A172 (cell line): ENCODE measurements at places on chromosomes 4 and X. TPM values are rescaled to one million over a fixed set of nuclear protein-coding genes. Genes with fewer than 3 reads are reported as not detected.

GRCh38 chrX:72396117-72396516 lies 90.4 kb upstream of the CITED1 start:
- DNase-seq: no peak

DNA sequence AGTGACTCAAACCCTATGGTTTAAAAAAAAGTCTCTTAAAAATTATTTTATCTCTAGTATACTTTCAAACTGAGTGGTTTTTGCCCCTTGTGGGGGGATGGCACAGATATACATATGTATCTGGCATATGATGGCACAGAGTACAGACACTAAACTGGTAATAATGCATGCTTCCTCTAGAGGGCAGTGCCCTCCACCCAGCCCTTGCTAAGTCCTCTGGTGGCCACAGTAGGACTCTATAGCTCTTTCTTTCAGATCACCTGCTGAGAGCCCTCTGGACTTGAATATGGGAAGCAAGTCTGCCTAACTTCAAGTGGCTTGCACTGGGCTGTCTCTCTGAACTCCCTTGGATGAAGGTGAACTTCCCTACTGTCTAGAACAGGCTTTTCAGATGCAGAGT lies 66.3 kb downstream of the TSPAN7 start:
- peak; percentile 1 for DNase-seq

DNA sequence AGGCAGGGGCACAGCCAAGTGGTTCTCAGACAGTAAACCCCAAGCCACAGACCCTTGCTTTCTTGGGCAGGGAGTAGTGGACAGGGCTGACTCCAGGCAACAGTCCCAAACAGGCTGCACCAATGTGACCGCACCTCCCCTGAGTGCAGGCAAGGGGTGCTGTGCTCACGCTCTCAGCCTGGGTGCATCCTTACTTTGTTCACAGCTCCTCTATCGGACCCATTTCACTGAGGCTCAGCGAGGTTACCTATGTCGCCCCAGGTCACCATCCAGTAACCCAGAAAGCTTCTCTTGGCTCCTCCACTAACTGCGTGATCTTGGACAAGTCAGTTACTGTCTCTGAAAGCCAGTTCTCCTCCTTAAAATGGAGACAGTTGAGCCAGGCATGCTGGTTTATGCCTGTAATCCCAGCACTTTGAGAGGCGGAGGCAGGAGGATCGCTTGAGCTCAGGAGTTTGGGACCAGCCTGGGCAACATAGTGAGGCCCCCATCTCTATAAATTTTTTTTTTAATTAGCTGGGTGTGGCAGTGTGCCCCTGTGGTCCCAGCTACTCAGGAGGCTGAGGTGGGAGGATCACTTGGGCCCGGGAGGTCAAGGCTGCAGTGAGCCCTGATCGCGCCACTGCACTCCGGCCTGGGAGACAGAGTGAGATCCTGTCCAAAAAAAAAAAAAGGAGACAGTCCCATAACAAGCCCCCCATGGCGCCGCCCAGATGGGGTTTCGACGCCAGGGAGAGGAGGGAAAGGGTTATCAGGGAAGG lies 823 bp upstream of the MAN2B2 start:
- no peak for DNase-seq

GRCh38 chr4:169245061-169245460 lies 25.7 kb downstream of the SH3RF1 start:
- no peak for DNase-seq

DNA sequence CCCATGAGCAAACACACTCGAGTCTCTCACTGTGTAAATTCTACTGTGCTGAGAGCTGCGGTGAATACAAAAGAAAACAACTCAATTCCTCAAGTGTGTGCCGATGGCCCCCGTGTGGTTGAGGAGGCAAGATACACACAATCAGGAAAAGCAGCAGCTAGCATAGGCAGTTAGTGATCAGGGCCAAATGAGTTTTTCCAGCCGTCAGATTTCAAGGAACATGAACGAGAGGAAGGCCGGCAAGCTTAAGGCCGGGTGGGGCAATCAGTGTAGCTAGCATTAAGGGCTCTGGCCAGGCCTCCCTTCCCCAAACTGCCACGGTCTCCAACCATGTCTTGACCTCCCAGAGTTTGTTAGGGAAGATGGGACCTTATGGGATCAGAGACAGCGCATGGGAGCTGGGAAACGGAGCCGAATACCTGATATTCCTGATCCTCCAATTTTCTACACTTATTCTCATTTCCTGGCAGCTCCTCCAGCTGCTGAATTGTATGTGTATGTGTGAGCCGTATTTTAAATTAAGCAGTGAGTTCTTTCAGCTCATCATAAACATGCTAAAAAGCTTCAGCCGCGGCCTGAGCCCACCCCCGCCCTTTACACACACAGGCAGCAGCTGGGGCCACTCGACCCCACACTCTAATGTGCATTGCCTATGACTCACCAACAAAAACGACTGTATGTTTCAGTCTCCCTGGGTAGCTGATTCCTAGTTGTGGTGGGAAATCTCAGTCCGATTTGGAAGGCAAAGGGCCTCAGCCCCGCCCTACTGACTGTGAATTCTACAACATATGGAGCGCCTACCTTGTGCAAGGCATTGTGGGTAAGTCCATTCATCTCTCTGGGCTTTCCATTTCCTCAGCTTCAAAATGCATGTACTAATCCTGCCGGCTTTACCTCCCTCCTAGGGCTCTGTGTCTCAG lies 59.9 kb downstream of the RTL9 start:
- no peak for DNase-seq

- DNase-seq: no peak
Observed at GRCh38 chrX:114582698-114583395, 1.0 kb upstream of the HTR2C start.

DNA sequence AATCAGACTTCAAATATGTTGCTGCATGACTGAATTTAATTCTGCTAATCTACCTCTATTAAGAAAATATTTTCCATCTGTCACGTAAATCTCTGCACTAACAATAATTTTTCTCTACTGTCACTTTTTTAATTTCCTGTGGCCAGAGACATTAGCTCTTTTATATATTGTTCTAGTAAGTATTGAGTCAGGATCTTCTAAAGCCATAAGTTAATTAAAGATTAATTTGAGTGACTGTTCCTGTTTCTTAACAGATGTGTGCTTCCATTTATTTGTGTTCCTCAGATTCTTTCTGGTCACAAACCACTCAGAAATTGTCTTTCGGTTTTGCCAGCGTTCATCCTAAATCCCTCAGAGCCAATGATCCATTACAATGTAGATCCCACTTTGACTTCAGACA lies 2.4 kb upstream of the SMR3B start:
- DNase-seq: no peak

DNA sequence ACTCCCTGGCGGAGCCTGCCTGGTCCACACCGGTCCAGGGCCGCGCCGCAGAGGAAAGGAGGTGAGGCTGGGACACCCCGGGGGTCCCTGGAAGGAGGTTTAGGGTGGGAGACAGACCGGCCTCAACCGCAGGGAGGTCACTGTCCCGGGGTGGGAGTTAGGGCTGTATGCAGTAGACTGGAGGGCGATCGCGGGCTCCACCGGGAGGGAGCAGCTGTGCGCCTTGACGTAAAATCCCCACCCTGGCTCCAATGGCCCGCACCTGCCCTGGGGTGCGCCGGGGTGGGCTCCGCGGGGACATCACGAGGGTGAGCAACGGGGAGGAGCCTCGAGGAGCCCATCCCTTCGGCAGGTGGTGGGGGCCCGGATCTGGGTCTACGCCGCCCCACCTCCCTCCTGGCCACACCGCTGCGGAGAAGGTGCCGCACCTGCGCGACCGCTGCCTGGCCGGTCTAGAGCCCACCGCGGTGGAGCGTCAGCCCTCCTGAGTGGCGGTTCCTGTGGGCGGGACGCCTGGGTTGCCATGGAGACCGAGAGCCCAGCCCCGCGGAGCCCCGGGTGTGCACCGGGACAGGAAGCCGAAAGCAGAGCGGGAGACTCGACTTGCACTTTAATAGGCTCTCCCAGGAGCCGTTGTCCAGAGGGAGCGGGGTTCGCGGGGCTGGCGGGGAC lies 105.1 kb downstream of the ADRA2C start:
- no peak for DNase-seq

- DNase-seq: no peak
Observed at GRCh38 chr4:138242834-138243156, 646 bp upstream of the SLC7A11 start.

GRCh38 chr4:23333946-23334878 lies 555.6 kb downstream of the PPARGC1A start:
- DNase-seq: peak; percentile 91

DNA sequence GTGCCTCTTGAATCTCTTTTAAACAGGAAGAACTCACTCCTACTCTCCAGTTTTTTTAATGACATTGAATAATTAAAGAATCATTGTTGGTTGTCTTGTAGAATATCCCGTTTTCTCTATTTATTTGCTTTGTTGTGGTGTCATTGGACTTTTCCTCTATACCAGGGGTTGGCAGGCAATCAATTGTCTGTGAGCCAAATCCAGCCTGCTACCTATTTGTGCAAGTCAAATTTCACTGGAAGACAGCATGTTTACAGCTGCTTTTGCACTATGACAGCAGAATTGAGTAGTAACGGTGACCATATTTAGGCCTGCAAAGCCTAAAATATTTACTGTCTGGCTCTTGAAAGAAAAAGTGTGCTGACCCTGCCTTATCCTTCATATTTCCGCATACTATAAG lies 34.8 kb downstream of the POLA1 start:
- no peak for DNase-seq

DNA sequence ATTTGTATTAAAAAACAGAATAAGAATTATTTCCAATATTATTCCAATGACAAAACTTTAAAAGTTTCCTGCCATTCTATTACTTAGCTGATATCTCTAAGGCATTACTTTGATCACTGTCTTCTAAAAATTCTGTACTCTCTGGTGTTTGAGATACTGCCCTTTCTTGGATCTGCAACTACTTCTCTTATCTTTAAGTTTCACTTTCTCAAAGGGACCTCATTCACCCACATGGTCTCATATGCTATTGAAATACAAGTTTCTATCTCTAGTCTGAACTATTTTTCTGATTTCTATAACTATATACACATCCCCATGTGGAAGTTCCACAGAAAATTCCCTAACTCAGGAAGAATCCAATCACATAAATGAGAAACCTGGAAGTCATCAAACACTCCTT lies 22.2 kb downstream of the TMPRSS11E start:
- no peak for DNase-seq

GRCh38 chr4:148445071-148445859 lies 3.1 kb upstream of the NR3C2 start:
- no peak for DNase-seq

DNA sequence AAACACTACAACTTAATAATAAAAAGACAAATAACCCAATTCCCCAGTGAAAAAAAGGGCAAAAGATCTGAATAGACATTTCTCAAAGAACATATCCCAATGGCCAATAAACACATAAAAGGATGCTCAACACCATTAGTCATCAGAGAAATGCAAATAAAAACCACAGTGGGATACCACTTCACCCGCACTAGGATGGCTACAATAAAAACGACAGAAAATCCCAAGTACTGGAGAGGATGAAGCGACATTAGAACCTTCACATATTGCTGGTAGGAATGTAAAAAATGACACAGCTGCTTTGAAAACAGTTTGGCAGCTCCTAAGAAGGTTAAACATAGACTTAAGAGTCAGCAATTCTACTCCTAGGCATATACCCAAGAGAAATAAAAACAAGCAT lies 140.6 kb upstream of the ARX start:
- peak; percentile 90 for DNase-seq

- DNase-seq: peak; percentile 68
Observed at GRCh38 chr4:4488405-4489404, 53.1 kb downstream of the STX18 start.

DNA sequence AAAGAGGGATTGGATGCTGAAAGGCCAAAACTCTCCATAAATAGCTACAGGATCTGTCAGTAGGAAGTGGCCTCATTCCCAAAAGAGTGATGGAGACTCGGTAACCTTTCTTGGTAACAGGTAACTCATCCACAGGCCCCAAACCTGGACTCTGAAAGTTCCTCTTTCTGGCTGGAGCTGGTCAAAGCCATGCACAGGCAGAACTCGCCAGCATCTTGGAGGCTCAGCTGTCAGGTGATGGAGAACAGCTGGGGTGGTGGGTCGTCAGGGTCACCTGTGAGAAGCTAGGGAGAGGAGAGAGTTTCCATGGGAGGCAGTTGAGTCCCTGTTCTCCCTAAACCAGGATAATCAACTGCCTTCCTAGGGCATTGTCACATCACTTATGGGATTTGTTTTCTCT lies 354.3 kb upstream of the GATB start:
- no peak for DNase-seq

DNA sequence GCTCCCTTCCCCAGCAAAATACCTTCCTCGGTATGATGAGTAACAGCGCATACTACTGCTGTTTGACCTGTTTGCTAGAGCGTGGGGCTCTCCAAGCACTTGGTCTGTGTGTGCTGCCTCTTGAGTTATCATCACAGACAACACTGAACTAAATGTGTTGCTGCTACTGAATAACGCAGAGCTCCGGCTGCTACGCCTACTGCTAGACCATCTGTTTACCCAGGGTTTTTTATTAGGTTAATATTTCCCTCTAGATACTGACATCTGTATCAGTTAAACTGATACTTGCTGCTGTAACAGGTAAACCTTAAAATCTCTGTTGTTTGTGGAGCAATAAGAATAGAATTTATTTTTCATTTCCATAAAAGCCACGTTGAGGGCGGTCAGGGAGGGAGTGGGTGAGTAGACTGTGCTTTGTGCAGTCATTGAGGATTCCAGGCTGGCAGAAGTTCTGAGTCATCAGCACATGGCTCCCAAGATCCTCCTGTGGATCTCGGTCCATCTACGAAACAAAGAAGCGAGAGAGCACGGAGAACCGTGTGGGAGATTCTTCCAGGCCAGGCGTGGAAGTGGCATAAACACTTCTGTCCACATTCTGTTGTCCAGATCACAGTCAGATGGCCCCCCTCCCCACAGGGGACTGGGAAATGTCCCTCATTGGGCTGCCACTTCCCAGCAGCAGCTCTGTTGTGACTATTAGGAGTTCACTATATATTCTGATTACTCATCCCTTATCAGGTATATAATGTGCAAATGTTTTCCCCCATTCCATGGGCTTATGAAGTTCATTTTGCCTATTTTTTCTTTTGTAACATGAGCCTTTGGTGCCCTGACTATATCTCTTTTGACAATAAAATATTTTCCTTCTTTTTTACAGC lies 14.1 kb downstream of the GRK4 start:
- peak; percentile 53 for DNase-seq

- DNase-seq: peak; percentile 38
Observed at GRCh38 chr4:53932796-53933610, 131.4 kb downstream of the CHIC2 start.

Gene SLC30A9
- total RNA-seq: 96.8 and 105 TPM in 2 replicates

Gene SSX4
- total RNA-seq: not detected in 2 replicates

Gene LRCH2
- total RNA-seq: 2.8 and 4.1 TPM in 2 replicates

Gene TMPRSS11B
- not detected in 2 replicates for total RNA-seq

Gene PDLIM3
- 6.0 and 10.3 TPM in 2 replicates for total RNA-seq

Gene RENBP
- 0.62 TPM in 2 replicates for total RNA-seq

Gene GLRA2
- not detected in 2 replicates for total RNA-seq

Gene GPR34
- total RNA-seq: not detected in 2 replicates

Gene AFAP1
- 29.9 and 32.9 TPM in 2 replicates for total RNA-seq

Gene NPY2R
- not detected in 2 replicates for total RNA-seq

Gene KLHL15
- total RNA-seq: 10.9 and 13.1 TPM in 2 replicates

Gene SERTM2
- not detected in 2 replicates for total RNA-seq
